NCI-H1092 (cell line): ENCODE measurements at places on chromosomes 13 and 19.

DNA sequence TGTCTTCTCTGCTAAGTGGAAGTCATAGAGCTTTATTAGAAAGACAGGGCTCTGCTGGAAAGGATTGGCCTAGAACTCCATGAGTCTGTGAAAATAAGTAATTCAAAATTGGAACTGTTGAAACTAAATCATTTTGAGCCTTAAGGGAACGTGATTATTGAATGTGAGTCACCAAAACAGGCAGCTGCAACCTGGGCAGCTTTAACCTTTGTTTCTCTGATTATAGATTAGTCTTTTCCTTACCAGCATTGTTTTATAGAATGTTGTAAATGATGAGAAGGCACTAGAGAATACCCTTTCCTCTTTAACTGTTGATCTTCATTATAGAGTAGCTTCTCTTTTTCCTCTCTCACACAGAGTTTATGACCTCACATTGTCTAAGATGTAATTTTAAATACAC is 638.8 kb upstream of the SLITRK6 start:
- DNase-seq = no peak

DNA sequence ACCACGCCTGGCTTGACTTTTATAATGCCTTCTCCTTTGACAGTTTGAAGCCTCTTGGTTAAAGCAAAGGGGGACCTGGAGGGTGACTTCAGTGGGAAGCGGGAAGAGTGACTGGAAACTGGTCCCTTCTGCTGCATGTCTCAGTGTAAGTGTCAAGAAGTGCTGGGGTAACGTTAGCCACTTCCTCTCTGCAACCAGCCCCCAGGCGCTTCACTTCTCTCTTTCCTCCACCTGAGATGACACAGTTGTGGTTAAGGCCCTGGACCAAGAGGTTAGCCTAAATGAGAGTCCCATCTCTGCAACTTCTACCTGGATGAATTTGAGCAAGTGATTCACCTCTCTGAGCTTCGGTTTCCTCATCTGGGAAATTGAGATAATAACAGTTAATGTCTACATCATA is 16.3 kb downstream of the LEUTX start:
- no peak for DNase-seq

DNA sequence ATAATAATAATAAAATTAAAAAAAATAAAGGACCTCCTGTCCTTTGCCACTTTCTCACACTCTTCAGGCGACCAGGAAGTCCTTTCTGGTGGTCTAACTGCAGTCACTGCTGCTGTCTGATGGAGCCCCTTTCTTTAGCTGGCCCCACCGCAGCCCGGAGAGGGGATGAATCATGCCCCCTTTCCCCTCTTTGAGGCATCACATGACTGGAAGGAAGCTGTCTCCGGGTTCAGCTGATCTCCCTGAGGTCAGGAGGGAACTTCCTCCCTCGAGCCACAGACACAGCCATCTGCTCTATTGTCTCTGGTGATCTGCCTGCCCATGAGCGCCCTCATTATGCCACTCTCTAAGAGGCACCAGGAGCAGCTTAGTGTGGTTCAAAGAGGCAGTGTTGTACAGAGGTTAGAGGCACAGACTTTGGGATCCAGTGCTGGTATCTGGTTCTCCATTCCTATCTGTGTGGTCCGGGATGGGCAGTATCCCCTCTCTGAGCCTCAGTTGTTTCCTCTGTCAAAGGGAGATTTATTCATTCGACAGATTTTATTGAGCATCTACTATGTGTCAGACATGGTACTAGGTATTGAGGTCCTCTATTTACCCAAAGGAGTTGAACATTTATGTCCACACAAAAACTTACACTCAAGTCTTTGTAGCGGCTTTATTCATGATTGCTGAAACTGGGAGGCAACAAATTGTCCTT is 30.0 kb downstream of the VAV1 start:
- no peak for DNase-seq

- no peak for DNase-seq
Observed at GRCh38 chr19:55494172-55494761, 6.0 kb downstream of the SSC5D start.
